GOT3 (cell line): ENCODE measurements at places on chromosomes 2 and 18.

GRCh38 chr18:66695281-66695680, 91.4 kb upstream of the CDH19 start:
- DNase-seq = no peak

- no peak for DNase-seq
Observed at GRCh38 chr2:213149294-213149875, 2.0 kb downstream of the IKZF2 start.

GRCh38 chr2:45312275-45312674, 298.8 kb downstream of the SRBD1 start:
- no peak for DNase-seq

- no peak for DNase-seq
Observed at GRCh38 chr2:45588158-45588829, 22.8 kb downstream of the SRBD1 start.

DNA sequence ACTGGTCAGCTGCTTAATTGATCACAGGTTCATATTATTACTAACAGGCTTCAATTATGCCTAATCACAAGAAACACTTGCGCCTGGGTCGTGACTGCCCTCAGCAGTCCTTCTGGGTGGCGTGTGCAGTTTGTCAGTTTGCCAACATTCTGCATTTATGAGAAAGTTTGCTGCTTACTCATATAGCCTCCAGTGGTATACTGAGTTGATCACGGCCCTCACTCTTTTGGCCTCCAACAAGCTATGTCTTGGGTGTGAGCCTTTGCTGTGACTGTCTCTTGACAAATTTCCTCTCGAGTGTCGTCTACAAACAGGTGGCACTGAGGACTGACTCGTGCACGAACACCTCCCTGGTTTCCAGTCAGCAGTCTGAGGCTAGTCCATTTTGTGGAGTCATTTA, 27.3 kb downstream of the DCDC2C start:
- DNase-seq = no peak

DNA sequence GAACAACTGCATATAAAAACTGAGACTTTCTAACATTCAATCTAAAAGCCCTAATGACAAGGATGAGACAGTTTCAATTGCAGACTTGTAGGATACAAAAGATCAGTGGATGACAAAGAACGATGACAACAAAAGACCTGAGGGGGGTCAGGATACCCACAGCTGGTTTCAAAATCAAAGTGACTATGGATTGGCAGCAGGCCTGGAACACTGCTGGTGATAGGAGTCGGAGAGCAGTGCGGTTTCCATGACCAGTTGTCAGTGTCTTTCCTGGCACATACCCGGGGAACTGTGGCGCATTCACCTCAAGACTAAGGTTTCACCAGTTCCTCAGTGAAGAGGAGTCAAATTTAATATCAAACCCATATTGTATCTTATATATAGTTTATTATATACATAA, 42.0 kb downstream of the EHD3 start:
- DNase-seq = no peak

- DNase-seq = no peak
Observed at GRCh38 chr2:176581557-176582165, 312.4 kb downstream of the MTX2 start.

- no peak for DNase-seq
Observed at GRCh38 chr2:30509716-30510115, 62.7 kb downstream of the LCLAT1 start.

- DNase-seq = no peak
Observed at GRCh38 chr2:1541040-1541439, 127.8 kb downstream of the TPO start.

DNA sequence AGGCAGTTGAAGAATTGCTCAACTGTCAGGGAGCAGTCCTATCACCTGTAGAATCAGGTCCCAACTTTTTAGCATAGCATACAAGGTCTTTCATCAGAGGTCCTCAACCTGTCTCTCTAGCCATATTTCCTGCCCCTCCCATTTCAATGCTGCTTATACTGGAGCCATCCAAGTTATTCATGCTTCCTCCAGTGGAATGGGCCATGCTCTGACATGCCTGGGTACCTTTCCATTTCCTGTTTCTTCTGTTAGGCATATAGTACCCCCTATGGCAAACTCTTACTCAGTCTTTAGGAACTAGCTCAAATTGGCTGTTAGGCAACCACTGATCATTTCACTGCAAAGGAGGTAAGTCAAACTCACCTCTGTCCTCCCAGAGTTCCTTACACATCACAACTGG, 51.0 kb upstream of the ABCA12 start:
- no peak for DNase-seq

- DNase-seq = no peak
Observed at GRCh38 chr2:180196419-180196977, 189.4 kb upstream of the CWC22 start.

- no peak for DNase-seq
Observed at GRCh38 chr2:239163688-239164334, 237.0 kb downstream of the HDAC4 start.

- DNase-seq = no peak
Observed at GRCh38 chr2:3689998-3690748, 13.2 kb upstream of the DCDC2C start.
